ENCODE measurements at places on chromosomes 1 and 21.

DNA sequence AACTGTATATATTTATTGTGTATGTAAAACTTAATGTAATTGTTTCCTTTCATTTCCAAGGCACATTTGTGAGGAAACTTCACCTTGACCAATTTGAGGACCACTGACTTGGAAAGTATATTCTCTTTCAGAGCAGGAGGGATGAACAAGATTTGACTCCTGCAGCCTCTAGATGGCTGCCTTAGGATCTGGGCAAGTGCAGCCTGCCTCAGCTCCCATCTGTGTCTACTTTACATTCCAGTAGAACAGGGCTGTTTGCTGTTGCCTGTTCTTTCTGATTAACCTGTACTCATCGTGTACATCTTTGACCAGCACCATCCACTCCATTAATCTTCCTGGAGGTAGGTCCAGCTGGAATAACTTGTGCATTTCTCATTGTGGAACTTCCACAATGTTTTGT, 312.8 kb downstream of the HLX start:
- no peak for DNase-seq

GRCh38 chr1:7568901-7569524, 202.1 kb upstream of the VAMP3 start:
- no peak for DNase-seq

DNA sequence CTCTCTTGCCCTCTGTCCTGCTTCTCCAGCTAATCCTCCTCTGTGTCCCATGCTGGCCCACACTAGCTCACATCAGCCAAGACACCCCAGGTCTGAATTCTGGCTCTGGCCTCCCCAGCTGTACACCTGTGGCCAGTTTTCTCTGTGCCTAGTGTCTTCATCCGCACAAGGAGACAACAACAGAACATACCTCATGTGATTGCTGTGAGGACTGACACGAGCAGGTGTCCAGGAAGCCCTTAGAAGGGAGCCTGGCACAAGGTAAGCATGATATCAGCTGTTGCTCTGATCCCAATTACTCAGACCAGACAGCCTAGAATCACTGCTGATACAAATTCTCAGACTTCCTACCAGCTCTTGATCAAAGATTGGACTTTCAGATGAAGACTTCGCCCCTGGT, 71.2 kb upstream of the GJB5 start:
- no peak for DNase-seq

GRCh38 chr1:175933801-175934200, 190.4 kb upstream of the TNR start:
- no peak for DNase-seq

- DNase-seq, result no peak
Observed at GRCh38 chr1:204322339-204322868, 37.3 kb downstream of the PLEKHA6 start.

DNA sequence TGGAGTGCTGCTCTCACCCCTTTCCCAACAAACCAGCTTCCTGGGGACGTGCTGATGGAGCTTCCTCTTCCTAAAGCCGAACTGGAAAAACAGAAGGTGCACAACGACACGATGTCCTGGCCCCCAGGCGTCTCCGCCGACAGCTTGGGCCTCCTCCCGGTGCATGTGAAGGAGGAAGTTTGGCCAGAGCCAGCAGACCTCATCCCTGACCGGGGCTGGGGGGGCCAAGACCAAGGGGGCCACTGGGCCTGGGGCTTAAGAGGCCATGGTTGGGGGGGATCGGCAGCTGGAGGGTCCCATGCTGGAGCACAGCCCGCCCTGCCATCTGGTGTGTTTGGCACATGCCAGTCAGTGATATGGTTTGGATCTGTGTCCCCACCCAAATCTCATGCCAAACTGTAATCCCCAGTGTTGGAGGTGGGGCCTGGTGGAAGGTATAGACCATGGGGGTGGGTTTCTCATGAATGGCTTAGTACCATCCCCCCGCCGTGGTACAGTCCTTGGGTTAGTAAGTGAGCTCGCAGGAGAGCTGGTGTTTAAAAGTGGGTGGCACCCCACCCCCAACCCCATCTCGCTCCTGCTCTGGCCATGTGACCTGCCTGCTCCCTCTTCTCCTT, 6.4 kb downstream of the HES4 start:
- no peak for DNase-seq

DNA sequence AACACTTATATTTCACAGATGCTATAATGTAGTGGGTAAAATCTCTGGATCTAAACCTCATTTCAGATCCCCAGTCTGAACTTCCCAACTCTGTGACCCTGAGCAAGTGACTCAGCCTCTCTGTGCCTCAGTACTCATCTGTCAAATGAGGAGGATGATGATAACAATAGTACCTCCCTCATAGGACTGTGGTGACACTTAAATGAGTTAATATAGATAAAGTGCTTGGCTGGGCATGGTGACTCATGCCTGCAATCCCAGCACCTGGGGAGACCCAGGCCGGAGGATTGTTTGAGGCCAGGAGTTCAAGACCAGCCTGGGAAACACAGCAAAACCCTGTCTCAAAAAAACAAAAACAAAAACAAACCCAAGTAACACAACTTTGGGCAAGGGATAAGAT, 4.7 kb upstream of the ECE1 start:
- DNase-seq, result no peak

DNA sequence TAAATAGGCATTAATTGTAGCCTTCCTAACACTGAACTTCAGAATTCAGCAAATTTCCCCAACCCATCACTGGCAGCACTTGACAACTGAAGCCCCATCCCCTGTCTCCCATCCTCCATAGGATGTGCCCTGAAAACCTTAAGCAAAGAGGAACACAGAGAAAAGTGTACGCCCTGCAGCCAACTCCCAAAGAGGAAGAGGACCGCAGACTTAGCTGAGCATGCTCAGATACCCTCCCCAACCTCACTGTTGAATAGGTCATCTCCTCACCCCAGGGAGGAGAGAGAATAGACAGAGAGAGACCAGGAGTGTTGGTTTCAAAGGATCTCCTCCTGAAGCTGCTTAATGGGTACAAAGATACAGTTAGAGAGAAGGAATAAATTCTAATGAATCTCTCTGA, 50.5 kb downstream of the CD2 start:
- no peak for DNase-seq

DNA sequence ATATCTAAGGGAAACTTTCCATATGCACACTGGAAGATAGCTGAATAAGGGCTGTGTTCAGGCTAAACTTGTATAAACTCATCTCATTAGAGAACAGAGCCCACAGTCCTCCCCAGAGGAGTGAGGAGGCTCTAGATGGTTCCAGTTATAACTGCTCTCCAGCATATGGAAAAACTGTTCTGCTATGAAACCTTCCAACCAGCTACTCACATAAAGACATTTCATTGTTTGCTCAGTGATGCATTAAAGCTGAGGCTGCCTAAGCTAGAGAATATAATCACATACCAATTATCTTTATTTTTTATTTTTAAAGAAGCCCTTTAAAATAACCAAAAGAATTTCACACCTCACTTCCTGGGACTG, 13.3 kb downstream of the AHCYL1 start:
- no peak for DNase-seq

DNA sequence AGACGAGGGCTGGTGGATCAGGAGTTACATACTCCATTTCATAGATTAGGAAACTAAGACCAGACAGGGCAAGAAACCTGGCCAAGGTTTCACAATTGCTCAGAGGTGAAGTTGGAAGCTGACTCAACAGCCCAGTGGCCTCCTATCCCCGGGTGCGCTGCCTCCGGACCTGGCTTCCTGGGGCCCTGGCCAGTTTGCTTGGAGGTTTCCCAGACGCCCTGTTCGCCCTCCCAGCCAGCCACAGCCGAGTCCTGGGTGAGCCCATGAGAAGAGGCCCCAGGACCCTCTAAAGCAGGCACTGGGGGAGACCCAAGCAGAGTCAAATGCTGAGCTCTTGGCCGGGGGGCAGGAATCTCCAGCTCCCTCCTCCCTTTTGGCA, 180.1 kb downstream of the ZBTB18 start:
- DNase-seq, result peak; percentile 68

DNA sequence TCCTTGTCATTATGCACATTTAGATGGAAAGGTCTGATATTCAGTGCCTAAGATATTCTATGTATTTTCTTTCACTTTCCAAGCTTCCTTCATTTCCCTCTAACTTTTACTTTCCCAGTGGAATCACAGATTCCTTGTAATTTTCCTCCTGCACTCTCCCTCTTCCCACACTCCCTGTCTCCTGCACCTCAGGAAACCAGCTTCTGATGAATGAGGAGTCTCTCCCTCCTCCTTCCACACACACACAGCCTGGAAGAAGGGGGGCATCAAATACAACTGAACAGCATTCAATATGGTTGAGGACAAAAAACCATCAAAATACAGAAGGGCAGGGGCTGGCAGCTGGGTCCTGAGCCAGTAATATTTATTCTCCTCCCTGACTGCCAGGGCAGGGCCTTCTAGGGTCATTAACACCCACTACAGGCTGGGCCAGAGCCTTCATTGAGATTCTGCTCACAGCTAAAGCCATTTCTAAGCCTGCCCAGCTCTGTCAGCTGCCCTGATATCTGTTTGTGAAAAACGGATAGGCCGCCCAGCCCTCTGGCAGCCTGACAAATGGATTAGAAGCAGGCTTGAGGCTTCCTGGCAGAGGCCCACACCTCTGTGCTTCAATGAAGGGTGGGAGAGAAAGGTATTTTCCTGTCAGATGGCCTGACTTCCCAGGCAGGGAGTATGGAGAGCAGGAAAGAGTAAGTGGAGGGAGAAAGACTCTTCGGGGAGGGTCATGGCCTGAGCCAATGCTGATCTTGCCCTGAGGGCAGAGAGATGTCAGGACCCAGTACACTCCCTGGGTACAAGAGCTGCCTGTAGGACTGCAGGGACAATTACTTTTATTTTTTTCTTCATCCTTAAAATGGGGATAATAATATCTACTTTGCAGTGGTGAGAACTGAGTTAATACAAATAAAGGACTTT, 138.9 kb upstream of the SPATA6 start:
- DNase-seq, result no peak

DNA sequence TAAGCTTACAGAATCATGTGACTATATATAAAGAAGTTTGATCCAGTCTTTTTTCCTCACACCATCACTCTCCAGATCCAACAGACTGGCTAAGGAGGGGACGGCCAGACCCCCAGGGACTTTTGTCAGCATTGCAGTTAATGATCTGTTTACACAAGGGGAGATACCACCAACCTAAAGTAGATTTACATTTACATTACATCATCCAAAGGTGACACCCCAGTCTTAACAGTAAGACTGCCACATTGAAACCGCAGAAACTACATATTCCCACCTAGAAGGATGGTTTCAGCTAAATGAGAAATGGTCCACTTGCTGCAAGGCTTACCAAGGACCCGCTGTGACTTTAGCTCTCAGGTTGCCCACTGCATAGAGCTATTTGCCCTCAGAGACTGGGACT, 3.4 kb downstream of the RCAN1 start:
- no peak for DNase-seq

DNA sequence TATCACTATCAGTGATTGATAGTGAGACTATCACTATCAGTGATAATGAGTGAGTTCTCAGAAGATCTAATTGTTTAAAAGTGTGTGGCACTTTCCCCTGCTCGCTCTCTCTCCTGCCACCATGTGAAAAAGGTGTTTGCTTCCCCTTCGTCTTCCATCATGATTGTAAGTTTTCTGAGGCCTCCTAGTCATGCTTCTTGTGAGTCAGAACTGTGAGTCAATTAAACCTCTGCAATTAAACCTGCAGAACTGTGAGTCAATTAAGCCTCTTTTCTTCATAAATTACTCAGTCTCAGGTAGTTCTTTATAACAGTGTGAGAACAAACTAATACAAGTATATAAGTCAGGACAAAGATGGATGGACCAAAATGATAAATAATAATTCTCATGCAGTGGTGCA, 7.0 kb upstream of the IL23R start:
- no peak for DNase-seq

DNA sequence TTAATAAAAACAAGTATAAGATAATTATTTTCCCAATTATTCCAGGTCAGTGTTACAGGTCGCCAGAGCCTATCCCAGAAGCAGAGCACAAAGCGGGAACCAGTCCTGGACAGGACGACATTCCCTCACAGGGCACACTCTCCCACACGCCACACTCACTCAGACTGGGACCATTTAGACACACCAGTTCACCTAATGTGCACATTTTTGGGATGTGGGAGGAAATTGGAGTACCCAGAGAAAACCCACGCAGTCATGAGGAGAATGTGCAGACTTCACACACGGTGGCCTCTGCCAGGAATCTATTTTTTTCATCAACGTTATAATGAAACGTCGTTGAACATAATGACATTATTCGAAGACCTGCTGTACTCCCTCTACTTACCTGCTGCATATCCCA, 20.5 kb upstream of the NRDC start:
- DNase-seq, result no peak

DNA sequence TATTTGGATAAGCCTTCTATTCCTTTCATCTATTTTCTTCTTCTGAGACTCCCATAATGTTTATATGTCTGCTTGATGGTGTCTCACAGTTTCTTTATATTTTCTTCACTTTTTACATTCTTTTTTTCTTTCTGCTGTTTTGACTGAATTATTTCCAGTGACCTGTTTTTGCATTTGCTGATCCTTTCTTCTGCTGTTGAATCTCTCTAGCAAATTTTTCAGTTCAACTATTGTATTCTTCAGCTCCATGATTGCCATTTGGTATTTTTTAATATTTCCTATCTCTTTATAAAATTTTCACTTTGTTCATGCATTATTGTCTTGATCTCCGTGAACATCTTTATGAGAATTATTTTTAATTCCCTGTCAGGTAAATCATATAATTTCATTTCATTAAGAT, 122.3 kb upstream of the ST6GALNAC5 start:
- DNase-seq, result no peak

- no peak for DNase-seq
Observed at GRCh38 chr1:23376890-23377811, 7.5 kb upstream of the ZNF436 start.

DNA sequence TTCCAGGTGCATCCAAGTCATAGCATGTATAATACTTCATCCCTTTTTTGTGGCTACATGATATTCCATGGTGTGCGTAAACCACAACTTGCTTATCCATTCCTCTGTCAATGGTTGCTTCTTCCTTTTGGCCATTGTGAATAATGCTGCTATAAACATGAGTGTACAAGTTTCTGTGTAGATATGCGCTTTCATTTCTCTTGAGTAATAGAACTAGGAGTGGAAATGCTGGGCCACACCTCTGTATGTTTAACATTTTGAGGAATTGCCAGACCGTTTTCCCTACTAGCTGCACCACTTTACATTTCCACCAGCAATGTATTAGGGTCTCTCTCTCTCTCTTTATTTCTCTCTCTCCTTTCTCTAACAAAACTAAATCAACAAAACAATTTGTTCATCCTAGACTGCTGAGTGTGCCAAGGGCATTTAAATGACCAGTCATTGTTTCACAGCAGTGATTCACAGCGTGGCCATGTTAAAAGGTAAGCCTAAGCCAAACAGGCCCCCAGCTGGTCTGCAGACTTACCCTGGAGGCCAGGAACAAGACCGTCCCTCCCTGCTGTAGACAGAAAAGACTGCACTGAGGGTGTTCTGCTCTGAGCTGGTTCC, 53.2 kb upstream of the LYST start:
- no peak for DNase-seq

GRCh38 chr1:206823727-206824126, 41.7 kb upstream of the IL20 start:
- DNase-seq, result no peak

GRCh38 chr1:194338241-194338948, 1152.0 kb upstream of the B3GALT2 start:
- DNase-seq, result no peak
